Endothelial cell of coronary artery (primary cell): ENCODE measurements at places on chromosomes 7 and 10. TPM values are rescaled to one million over a fixed set of nuclear protein-coding genes. Genes with fewer than 3 reads are reported as not detected.

The VSTM2A gene
- total RNA-seq = not detected in 2 replicates

The CRYGN gene
- total RNA-seq = not detected in 2 replicates

The WEE2 gene
- 0.09 TPM in 1 of 2 replicates, not detected in the other for total RNA-seq

The PTPRN2 gene
- 0.18 and 0.85 TPM in 2 replicates for total RNA-seq

The DIP2C gene
- 5.0 and 7.2 TPM in 2 replicates for total RNA-seq

The THNSL1 gene
- total RNA-seq = 2.9 and 3.3 TPM in 2 replicates

The CRPPA gene
- 0.85 and 0.99 TPM in 2 replicates for total RNA-seq

The NPFFR1 gene
- not detected in 2 replicates for total RNA-seq

The LRRC61 gene
- total RNA-seq = 0.19 TPM in 1 of 2 replicates, not detected in the other

The RNLS gene
- total RNA-seq = 1.5 and 3.6 TPM in 2 replicates

The TMEM26 gene
- under 0.01 and 0.09 TPM in 2 replicates for total RNA-seq

The WBP1L gene
- 39.2 and 43.9 TPM in 2 replicates for total RNA-seq

The ADIRF gene
- 21.6 and 26.6 TPM in 2 replicates for total RNA-seq

The AUTS2 gene
- 0.18 and 1.1 TPM in 2 replicates for total RNA-seq

The SDK1 gene
- 0.81 and 1.5 TPM in 2 replicates for total RNA-seq

The OGDHL gene
- total RNA-seq = 0.19 and 0.99 TPM in 2 replicates

The INTS1 gene
- total RNA-seq = 37.2 and 39.2 TPM in 2 replicates

The ITGA8 gene
- total RNA-seq = under 0.01 and 0.18 TPM in 2 replicates

The ADAM8 gene
- 0.18 and 0.75 TPM in 2 replicates for total RNA-seq

The LLCFC1 gene
- not detected in 2 replicates for total RNA-seq

The TAS2R41 gene
- total RNA-seq = not detected in 2 replicates

The STEAP1 gene
- 8.5 and 10.8 TPM in 2 replicates for total RNA-seq

The FAM20C gene
- 10.8 and 19.8 TPM in 2 replicates for total RNA-seq

The TAC1 gene
- total RNA-seq = not detected in 2 replicates

The ZNF138 gene
- 3.9 and 4.2 TPM in 2 replicates for total RNA-seq
